A549 treated with GW870086 at 1 μM for 4 hours (cell line): ENCODE measurements at places on chromosomes 1 and 21. TPM values are rescaled to one million over a fixed set of nuclear protein-coding genes. Genes with fewer than 3 reads are reported as not detected.

Gene RPTN
- not detected in 5 replicates for total RNA-seq

Gene NHLH1
- 0.30 to 0.51 TPM (median 0.38 TPM) in 5 replicates for total RNA-seq

Gene GUCA2A
- not detected in 5 replicates for total RNA-seq

Gene ERO1B
- 2.0 to 4.6 TPM (median 3.1 TPM) in 5 replicates for total RNA-seq

Gene SLAMF8
- total RNA-seq = 0.03 to 0.08 TPM (median 0.06 TPM) in 3 of 5 replicates, not detected in the others

Gene AQP10
- not detected in 5 replicates for total RNA-seq

Gene IL23R
- not detected in 5 replicates for total RNA-seq

Gene KCNQ4
- 0.21 to 0.43 TPM (median 0.29 TPM) in 5 replicates for total RNA-seq

Gene RNF115
- total RNA-seq = 11.4 to 14.3 TPM (median 13.6 TPM) in 5 replicates

Gene SIPA1L2
- total RNA-seq = 6.4 to 7.6 TPM (median 6.6 TPM) in 5 replicates

Gene SLAMF9
- 0.25 to 1.3 TPM (median 0.82 TPM) in 5 replicates for total RNA-seq

Gene RSPH1
- total RNA-seq = 0.40 to 0.94 TPM (median 0.78 TPM) in 5 replicates

Gene UBXN10
- total RNA-seq = not detected in 5 replicates

Gene SPRR1B
- not detected in 5 replicates for total RNA-seq

Gene SAMSN1
- total RNA-seq = not detected in 5 replicates

Gene KRTAP11-1
- total RNA-seq = not detected in 5 replicates

Gene TMEM54
- total RNA-seq = 31.3 to 45.3 TPM (median 39.4 TPM) in 5 replicates

Gene IL10RB
- total RNA-seq = 17.3 to 20.2 TPM (median 18.5 TPM) in 5 replicates

Gene AUNIP
- 6.7 to 7.9 TPM (median 7.5 TPM) in 5 replicates for total RNA-seq

Gene JAM2
- total RNA-seq = not detected in 5 replicates

Gene CIART
- total RNA-seq = 0.97 to 2.4 TPM (median 1.3 TPM) in 5 replicates

Gene CA14
- not detected in 5 replicates for total RNA-seq

Gene BMP8B
- total RNA-seq = 4.4 to 5.5 TPM (median 5.0 TPM) in 5 replicates

Gene RHOU
- 4.5 to 7.1 TPM (median 6.4 TPM) in 5 replicates for total RNA-seq

Gene LRRIQ3
- 0.56 to 1.5 TPM (median 0.78 TPM) in 5 replicates for total RNA-seq

Gene CELA3B
- not detected in 5 replicates for total RNA-seq

Gene MCOLN2
- 1.2 to 2.9 TPM (median 2.1 TPM) in 5 replicates for total RNA-seq

Gene CD58
- total RNA-seq = 21.3 to 26.6 TPM (median 25.1 TPM) in 5 replicates

Gene RUNX1
- total RNA-seq = 5.4 to 9.1 TPM (median 8.4 TPM) in 5 replicates

Gene CLDN8
- not detected in 5 replicates for total RNA-seq

Gene TRPM2
- 7.5 to 10.9 TPM (median 8.1 TPM) in 5 replicates for total RNA-seq

Gene AIRE
- total RNA-seq = not detected in 5 replicates
